ENCODE measurements at places on chromosomes 13 and 19.

- no peak for DNase-seq
These were observed 9.6 kb upstream of the SLITRK6 start for GRCh38 chr13:85808811-85809210.

GRCh38 chr13:110726726-110727125 lies 13.2 kb downstream of the ING1 start:
- DNase-seq, result peak; percentile 30

DNA sequence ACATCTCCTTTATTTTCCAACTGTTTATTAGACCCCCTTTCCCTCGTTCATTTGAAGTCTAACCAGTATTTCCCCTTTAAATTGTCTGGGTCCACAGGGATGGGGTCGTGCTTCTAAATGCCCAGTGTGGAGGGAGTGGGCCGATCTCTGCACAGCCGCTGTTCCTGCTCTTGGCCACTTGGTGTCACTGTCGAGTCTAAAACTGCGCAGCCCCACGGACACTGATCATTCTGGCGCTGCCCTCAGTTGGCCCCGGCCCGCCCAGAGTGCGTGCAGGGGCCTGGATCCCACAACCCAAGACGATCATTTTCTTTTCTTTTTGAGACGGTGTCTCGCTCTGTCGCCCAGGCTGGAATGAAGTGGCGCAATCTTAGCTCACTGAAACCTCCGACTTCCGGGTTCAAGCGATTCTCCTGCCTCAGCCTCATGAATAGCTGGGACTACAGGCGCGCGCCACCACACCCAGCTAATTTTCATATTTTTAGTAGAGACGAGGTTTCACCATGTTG lies 12.0 kb downstream of the WDR88 start:
- DNase-seq, result peak; percentile 45

GRCh38 chr19:23547816-23548430 lies 139.1 kb downstream of the ZNF675 start:
- no peak for DNase-seq

DNA sequence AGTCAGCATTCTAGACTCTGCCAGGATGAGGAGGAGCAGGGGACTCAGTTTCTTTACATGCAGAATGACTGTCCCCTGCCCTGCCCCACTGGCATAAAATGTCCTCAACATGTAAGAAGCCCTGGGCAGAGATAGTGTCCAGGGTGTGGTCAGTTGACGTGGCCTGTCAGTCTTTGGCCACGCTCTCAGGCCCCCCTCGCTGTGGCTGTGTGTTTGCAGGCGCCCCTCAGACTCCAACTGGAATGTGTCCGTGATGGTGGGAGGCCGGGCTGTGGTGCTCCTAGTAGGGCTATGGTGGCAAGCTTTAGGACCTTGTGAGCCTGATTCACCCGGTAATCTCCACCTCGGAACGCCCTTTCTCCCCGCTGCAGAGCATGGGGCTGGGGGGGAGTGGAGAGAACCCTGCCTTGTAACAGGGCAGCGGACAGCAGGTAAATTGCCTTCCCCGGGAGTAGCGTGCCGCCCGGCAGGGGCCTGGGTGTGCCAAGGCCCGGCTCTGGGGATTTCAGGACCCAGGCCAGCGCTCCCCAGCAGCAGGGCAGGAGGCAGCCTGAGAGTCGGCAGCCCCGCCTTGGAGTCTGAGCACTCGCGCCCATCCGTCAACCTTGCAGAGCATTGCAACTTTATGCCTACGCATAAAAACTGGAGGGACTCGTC lies 62.3 kb downstream of the CHST8 start:
- DNase-seq, result no peak

DNA sequence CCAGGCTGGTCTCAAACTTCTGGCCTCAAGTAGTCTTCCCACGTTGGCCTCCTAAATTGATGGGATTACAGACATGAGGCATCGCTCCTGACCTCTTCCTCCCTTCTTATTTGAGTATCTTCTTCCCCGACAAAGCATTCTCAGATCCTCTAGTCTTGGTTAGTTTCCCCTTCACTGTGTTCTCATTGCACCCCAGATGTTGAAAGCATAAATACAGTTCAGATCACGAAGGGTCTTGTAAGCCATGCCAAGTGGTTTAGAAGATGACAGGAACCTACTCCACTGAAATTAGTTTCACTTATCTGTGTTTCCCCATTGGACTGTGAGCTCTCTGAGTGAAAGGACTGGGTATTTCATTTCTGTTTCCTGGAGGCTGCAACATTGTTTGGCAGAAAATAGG lies 100.7 kb downstream of the DGKH start:
- DNase-seq, result no peak

Measured in stimulated activated CD4-positive, alpha-beta T cell treated with anti-CD3 and anti-CD28 coated beads, TNF-alpha, amount 100 ng/mL, for 48 hours (primary cell).